Aorta (tissue), 5 donors: ENCODE measurements at places on chromosomes 3 and 15.
A peak's percentile ranks its signal among the peaks of the same experiment; 100 is the strongest.

DNA sequence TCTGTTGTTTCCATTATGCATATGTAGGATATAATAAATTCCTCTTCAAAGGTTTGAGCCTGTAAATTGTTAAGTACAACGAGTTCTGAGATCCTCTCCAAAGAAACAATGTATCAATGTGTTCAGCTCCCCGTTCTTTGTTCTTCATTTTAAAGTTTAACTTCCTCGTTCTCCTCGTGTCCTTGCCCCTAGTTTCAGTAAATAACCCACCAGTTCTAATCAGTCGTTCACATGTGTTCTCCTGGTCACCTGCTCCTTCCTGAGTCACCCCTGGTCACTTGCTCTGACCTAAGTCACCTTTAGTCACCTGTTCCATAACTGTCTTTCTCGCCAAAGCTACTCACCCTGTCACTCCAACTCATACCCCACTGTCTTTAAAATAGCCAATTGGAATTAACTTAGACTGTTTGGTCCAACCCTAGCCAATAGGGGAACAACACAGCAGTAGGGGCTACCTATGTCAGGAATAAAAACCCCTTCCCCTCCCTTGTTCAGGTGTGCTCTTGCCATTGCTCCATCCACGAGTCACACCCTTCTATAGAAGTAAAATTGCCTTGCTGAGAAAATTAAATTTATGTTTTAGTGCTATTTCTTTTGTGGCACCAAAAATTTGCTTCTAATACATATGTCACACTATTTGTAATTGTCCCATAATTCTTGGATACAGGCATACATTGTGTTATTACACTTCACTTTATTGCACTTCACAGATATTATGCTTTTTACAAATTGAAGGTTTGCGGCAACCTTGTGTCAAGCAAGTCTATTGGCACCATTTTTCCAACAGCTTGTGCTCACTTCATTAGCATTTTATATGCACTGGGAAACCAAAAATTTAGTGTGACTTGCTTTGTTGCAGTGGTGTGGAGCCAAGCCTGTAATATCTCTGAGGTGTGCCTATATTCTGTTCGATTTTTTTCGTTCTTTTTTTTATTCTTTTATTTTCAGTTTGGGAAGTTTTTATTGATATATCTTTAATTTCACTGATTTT is 15.3 kb upstream of the MCF2L2 start:
- no peaks in the 10 kb centered on the region for H3K4me1 ChIP-seq
- no peak for DNase-seq
- H3K27ac ChIP-seq = no peak overlapping the region
- H3K4me3 ChIP-seq = no peak overlapping the region

GRCh38 chr3:126550488-126551051 is 8.2 kb downstream of the C3orf22 start:
- H3K4me1 ChIP-seq = no peaks in the 10 kb centered on the region
- no peaks in the 10 kb centered on the region for H3K27me3 ChIP-seq
- H3K4me3 ChIP-seq = no peak overlapping the region
- peak; percentile 66 for DNase-seq
- H3K27ac ChIP-seq = no peak overlapping the region

DNA sequence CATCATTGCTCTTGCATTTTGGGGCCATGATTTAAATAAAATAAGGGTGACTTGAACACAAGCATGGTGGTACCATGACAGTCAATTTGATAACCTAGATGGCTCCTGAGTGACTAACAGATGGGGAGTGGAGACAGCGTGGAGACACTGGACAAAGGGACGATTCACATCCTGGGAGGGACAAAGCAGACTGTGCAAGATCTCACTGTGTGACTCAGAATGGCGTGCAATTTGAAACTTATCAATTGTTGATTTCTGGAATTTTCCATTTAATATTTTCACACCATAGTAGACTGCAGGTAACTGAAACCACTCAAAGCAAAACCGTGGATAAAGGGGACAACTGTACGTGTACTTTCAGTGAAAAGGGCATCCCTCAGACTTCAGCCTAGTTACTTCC is 25.5 kb downstream of the MCCC1 start:
- H3K27me3 ChIP-seq = no peaks in the 10 kb centered on the region
- no peak overlapping the region for H3K4me3 ChIP-seq
- no peak overlapping the region for H3K27ac ChIP-seq

DNA sequence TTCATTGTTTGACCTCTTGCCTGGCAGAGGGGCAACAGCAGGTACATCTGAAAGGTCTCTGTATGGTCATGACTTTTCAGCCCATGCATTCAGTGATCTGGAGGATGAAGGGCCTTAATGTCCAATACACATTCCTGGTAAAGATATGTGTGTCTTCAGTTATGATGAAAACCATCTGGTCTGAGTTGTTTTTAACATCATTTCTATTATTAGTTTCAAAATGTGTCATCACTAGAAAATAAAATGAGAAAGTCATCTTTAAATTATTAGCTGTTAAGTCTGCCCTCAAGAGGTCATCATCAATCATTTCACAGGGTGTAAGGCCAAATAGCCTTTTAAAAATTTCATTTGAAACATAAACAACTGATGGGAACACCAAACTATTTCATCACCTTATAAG is 92.1 kb upstream of the PLSCR4 start:
- no peaks in the 10 kb centered on the region for H3K27me3 ChIP-seq
- H3K4me3 ChIP-seq = no peak overlapping the region
- no peak for DNase-seq
- H3K36me3 ChIP-seq = no peaks in the 10 kb centered on the region
- H3K4me1 ChIP-seq = no peaks in the 10 kb centered on the region
- no peak overlapping the region for H3K27ac ChIP-seq

DNA sequence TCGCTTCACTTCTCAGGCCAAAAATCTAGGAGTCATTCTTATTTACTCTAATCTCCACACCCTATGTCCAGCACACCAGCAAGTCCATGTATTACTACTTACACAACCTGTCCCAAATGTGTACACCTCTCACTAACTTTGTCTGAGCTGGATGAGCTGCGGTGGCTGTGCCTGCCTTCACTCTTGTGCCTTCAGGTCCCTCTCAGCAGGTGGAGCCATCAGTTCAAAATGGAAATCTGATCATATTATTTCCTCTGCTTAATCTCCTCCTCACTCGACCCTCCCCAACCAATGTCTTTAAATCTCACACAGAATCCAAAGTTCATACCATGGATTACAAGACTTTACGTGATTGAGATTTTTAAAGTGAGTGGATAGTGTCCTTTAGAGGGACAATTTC is 82.8 kb downstream of the SSR3 start:
- no peak overlapping the region for H3K4me3 ChIP-seq
- no peaks in the 10 kb centered on the region for H3K4me1 ChIP-seq
- no peak for DNase-seq

- no peaks in the 10 kb centered on the region for H3K27me3 ChIP-seq
- peaks cover 2% of the 10 kb centered on the region for H3K36me3 ChIP-seq
- H3K4me1 ChIP-seq = no peaks in the 10 kb centered on the region
- H3K27ac ChIP-seq = no peak overlapping the region
Observed at GRCh38 chr3:128112357-128112968, 11.1 kb downstream of the RUVBL1 start.

GRCh38 chr3:118146658-118147375 is 887.8 kb downstream of the IGSF11 start:
- no peak overlapping the region for H3K4me3 ChIP-seq
- no peaks in the 10 kb centered on the region for H3K4me1 ChIP-seq
- no peaks in the 10 kb centered on the region for H3K27me3 ChIP-seq

DNA sequence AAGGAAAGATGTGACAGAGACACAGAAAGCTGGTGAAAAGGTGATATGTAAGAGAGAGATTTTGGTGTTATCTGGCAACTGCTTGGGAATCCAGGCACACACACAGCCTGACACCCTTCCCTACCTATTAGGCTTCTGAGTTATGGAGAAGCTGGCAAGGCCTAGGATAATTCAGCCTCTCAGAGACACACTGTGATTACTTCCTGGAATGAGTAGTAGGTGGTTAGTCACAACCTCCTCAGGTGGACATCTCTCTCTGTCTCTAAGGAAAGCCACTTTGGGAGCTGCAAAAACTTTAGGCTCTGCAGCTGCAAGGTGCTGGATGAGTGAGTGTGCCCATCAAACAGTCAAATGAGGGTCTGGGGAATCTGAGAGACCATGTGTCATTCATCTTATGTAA is 201.9 kb downstream of the PDCD6IP start:
- H3K27ac ChIP-seq = no peak overlapping the region
- no peaks in the 10 kb centered on the region for H3K4me1 ChIP-seq
- H3K36me3 ChIP-seq = no peaks in the 10 kb centered on the region
- H3K4me3 ChIP-seq = no peak overlapping the region
- no peaks in the 10 kb centered on the region for H3K27me3 ChIP-seq

GRCh38 chr15:96293441-96293840 is 37.1 kb upstream of the NR2F2 start:
- H3K36me3 ChIP-seq = no peaks in the 10 kb centered on the region
- H3K27ac ChIP-seq = no peak overlapping the region
- no peaks in the 10 kb centered on the region for H3K27me3 ChIP-seq
- DNase-seq = no peak
- H3K4me1 ChIP-seq = no peaks in the 10 kb centered on the region

- H3K27me3 ChIP-seq = no peaks in the 10 kb centered on the region
- H3K27ac ChIP-seq = no peak overlapping the region
Observed at GRCh38 chr15:44033894-44034293, 161.2 kb downstream of the FRMD5 start.

- H3K4me1 ChIP-seq = no peaks in the 10 kb centered on the region
- DNase-seq = no peak
- H3K4me3 ChIP-seq = no peak overlapping the region
- H3K27me3 ChIP-seq = no peaks in the 10 kb centered on the region
Observed at GRCh38 chr3:181715571-181716340, 4.0 kb downstream of the SOX2 start.
